ENCODE measurements at places on chromosomes 2 and 18.

DNA sequence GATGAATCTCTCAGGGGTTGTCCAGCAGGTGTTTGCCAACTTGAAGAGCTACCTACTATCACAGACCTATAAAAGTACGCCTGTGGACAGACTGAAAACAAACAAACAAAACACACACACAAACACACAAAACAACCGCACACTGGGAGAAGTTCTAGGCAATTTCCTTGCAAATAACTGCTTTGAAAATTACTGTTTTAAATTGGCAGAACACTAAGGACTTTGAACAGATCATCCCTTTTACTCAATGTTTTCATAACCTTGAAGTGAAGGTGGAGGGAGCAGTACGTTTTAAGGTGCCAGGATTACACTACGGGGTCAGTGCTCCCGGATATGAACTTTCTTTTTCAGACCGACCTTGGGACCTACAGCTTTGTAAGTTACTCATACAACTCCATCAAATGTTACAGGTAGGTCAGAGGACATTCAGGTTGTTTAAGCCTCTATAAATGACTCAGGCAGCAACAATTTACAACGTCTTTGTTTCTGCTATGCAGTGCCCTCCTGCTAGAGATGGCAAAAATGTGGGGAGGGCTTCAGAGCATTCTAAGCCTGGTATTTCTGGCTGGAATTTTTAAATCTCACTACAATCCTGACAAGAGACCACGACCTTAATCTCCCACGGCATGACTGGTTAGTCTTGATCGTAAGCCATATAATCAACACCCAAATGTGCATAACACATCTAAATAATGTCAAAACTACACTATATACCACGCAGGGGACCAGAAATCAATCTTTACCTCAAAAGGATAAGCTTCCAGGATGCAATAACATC, 1.4 kb upstream of the SLC20A1 start:
- DNase-seq, result no peak

- DNase-seq, result no peak
Measured at GRCh38 chr2:237278568-237278967, 135.4 kb downstream of the COL6A3 start.

DNA sequence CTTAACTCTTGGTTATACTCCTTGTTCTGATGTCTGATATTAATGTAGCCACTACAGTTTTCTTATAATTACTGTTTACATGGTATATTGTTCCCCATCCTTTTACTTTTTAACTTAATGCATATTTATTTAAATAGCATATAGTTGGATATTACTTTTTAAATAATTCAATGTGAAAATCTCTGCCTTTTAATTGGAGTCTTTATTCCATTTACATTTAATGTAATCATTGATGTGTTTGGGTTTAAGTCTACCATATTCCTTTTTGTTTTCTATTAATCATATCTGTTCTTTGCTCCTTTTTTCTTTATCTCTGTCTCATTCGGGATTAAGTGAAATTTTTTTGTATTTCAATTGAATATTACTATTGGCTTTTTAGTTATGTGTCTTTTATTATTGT, 109.1 kb downstream of the MTX2 start:
- DNase-seq, result no peak

DNA sequence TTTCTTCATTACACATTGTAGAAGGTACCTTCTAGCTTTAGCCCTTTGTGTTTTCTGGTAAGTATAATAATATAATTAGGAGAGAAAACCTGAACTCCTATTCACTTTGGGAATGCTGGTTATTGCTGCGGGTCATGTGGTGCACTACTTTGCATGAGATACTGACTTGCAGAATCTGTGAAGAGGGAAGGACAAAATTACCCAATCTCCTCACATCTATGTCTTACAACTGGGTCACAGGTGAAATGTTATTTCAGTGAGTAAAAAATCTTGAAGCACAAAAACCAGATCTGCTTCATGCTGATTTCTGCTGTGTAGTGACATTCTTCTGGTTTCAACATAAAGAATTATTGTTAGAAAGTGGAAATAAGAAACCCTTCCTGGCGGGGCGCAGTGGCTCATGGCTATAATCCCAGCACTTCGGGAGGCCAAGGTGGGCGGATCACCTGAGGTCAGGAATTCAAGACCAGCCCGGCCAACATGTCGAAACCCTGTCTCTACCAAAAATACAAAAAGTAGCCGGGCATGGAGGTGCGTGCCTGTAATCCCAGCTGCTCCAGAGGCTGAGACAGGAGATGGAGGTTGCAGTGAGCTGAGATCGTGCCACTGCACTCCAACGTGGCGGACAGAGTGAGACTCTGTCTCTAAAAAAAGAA, 211.0 kb upstream of the REG3G start:
- DNase-seq, result no peak

- DNase-seq, result no peak
Measured at GRCh38 chr2:157940024-157940423, 63.9 kb upstream of the ACVR1 start.

GRCh38 chr2:221969087-221969829, 329.5 kb downstream of the PAX3 start:
- DNase-seq, result no peak

DNA sequence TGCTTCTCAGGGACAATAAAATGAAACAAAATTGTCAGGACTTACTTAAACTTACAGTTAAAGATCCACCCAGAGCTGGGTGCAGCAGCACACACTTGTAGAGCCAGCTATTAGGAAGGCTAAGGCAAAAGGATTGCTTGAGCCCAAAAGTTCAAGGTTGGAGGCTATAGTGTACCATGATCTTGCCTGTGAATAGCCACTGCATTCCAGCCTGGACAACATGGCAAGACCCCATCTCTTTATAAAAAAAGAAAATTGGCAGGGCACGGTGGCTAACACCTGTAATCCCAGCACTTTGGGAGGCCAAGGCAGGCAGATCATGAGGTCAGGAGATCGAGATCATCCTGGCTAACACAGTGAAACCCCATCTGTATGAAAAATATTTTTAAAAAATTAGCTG, 34.6 kb downstream of the ACVR1 start:
- no peak for DNase-seq

DNA sequence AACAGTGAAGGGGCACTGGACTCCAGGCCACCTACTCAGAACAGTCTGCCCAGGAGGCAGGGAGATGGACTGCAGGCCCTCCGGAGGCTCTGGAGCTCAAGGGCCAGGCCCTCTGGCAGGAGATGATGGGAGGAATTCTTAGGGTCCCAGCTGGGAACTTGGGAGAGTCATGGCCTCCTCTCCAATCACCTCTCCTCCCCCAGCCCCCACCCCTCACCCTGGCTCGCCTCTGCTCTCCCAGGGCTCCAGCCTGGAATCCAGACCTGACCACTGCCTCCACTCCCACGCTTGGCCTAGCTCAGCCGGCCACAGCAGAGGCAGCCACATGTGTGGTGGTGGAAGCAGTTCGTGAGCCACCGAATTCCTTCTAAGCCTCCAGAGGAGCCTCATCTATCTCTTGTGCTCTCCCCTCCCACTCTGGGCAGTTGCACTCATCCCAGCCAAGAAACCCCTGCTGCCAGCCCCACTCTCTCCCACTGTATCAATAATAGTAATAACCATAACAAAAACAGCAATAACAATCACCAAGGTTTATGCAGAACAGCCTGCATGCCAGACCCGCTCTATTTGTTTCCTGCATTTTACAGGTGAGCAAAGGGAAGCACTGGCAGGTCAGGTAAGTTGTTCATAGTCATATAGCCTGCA, 67.4 kb downstream of the TNS1 start:
- no peak for DNase-seq

DNA sequence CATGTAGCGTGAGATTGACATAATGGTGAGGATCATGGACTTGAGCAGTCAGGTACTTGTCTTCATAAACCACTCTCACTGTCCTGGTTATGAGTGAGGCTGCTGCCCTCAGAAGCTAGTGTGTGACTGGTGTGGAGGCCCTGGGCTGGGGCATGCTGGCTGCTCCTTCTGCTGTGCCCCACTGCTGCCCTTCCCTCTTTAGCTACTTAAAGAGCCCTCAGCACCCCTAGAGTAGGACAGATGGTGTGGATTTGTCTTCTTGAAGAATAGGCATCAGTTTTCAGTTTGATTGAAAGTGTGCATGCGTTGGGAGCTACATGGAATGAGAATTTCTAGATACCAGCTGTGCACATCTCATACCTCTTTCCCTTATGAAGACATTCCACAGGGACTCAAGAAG, 15.4 kb downstream of the CPLX4 start:
- DNase-seq, result no peak

GRCh38 chr2:160918258-160918657, 242.0 kb upstream of the TANK start:
- no peak for DNase-seq

DNA sequence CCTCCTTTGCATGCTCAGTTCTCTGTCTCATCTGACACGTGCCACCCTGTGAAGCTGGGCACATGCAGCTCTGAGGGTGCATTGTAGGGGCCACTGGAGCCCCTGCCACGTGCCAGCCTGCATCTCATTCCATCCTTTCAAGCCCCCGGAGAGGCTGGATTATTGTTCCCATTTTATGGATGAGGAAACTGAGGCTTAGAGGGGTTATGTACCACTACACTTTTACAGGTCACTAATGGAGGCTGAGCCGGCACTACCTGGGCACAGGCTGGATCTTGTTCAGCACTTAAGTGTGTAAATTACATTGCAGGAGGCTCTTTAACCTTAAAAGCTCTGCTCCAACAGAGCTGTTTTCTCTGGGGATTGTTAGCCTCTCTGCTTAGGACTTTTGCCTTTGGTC, 47.5 kb downstream of the KCNIP3 start:
- no peak for DNase-seq

DNA sequence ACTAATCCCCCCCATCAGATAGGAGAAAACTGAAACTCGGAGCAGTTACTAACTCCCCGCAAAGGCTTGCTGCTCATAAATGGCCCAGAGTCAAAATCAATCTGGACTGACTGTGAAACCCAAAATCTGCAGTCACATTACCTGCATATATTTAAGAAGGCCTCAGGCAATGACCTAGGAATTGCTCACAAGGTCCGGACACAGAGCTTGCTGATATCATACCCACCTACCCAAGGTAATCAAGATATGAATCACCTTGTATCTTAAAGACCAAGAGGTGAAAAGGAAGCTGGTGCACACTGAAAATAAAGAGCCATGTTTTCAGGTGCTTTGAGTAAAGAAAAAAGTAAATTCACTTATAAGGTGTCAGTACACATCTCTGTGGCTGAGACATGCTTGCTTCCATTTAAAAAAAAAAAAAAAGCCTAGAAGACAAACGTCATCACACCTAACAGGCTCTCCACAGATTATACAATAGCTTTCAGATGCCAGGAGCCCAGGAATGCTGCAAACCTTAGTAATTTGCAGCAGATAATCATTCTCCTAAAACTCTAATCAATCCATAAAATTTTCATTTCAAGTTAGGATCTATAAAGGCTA, 195.4 kb downstream of the ZEB2 start:
- DNase-seq, result no peak

All from CD4-positive, alpha-beta T cell treated with Interferon gamma for 1 hour (primary cell).